ENCODE measurements at places on chromosomes 5 and 9.

DNA sequence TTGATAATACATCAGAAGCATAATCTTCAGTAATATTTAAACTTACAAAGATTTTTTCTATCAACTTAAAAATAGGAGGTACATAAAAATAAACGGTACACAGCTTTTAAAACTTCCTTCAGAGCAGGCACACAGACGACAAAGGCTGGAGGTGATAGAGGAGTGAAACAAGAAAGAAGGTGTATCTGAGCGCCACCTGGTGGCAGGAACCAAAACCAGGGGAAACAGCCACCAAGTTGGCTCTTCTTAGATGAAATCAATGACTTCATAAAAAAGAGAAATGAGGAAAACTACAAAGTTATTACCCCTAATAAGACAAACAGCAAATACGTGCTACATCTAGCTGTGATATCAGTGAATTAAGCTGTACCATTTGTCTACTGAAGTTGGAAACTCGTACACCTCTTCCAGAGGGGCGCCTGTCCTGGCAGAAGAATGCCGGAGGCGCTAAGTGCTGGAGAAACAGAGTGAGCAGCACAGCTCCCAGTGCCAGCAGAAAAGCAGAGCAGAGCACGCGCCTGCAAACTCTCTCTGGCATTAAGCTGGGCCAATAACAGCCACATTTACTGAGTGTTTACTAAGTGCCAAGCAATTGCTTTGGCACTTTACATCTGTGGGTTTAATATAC, 85.9 kb downstream of the SETX start:
- peak; percentile 45 for DNase-seq

GRCh38 chr9:97176206-97176605, 131.3 kb upstream of the CCDC180 start:
- DNase-seq = no peak

- no peak for DNase-seq
Measured at GRCh38 chr9:76525196-76525595, 66.2 kb downstream of the GCNT1 start.

DNA sequence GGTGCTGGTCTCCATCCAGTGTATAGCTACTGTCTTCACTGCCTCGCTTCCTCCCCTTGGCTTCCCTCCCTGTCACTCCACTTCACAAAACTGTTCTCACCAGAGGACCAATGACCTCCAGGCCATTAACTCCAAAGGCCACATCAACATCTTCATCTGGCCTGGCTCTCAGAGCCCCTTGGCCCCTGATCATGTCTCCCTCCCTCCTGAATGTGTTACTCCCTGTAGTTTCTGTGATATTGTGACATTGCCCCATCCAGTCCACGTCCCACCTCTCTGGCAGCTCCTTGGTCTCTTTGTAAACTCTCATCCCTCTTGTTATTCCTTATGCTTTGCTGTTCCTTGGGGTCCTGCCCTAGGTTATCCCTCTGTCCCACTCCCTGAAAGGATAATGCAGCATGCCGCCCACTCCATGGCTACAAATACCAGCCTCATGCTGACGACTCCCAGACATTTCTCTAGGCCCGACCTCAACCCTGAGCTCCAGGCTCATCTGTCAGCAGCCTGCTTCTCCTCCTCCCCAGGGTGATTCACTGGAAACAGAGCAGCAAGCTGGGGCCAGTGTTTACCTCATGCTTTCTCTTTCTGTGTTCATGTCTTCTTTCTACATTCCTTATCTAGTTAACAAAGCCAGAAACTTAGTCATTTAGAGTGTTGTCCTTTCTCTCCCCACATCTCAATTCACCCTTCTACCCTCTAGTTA, 312.2 kb downstream of the SPOCK1 start:
- no peak for DNase-seq

DNA sequence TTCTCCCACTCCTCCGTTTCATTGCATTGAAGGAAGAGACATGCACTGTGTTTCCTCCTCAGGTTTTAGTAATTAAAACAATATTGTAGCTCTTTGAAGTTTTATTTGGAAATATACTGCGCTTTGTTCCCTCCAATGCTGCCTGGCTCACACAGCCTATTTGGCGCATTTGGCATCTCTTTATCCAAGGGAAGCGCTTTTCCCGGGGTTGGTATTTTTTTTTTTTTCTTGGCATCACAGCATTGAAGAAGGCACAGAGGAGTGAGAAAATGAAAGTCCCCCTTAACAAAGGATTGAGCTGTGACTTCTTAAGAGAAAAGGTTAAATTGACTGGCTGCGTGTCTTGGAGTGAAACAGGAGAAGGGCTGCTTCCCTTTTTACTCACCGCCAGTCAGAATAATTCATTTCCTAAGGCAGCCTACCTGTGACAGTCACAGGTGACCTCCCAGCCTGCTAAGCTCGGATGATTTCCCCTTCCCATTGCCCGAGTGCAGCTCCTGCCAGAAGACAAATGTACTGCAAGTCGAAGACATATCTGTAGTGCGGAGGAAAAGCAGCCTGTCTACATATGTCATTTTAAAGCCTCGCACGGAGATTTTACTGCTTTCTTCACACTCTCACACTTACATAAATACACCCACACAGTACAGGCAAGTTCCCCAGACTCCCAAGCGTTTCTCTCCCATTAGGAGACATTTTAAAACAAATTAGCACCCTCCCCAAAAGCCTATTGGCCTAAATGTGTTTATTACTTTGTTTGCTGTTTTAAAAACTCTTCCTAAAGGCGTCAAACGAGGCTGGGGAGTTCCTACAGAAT, 665.5 kb upstream of the ZNF608 start:
- no peak for DNase-seq

Data from stimulated activated CD8-positive, alpha-beta memory T cell treated with anti-CD3 and anti-CD28 coated beads, Interleukin-7, amount 100 ng/mL, for 1 hour (primary cell).